ENCODE measurements at places on chromosomes 7 and 10.

DNA sequence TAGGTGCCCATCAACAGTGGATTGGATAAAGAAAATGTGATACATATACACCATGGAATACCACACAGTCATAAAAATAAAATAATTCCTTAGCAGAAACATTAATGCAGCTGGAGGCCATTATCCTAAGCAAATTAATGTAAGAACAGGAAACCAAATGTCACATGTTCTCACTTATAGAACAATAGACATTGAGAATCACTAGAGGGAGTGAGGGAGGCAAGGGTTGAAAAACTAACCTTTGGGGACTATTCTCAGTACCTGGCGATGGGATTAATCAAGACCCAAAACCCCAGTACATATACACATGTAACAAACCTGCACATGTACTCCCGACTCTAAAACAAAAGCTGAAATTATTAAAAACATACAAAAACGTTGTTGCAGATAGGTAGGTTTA is 222.6 kb downstream of the SEMA3E start:
- no peak for DNase-seq

DNA sequence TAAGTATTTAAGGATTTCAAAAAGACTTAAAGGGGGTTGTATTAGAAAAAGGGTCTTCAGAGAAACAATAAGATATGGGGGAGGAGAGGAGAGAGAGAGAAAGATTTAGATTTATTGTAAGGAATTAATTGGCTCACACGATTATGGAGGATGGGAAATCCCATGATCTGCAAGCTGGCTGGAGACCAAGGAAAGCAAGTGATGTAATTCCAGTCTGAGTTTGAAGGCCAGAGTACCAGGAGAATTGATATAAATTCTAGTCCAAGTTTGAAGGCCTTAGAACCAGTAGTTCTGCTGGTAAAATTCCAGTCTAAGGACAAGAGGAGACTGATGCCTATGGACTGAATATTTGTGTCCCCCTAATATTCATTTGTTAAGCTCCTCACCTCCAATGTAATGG is 20.6 kb upstream of the SLC13A1 start:
- no peak for DNase-seq

DNA sequence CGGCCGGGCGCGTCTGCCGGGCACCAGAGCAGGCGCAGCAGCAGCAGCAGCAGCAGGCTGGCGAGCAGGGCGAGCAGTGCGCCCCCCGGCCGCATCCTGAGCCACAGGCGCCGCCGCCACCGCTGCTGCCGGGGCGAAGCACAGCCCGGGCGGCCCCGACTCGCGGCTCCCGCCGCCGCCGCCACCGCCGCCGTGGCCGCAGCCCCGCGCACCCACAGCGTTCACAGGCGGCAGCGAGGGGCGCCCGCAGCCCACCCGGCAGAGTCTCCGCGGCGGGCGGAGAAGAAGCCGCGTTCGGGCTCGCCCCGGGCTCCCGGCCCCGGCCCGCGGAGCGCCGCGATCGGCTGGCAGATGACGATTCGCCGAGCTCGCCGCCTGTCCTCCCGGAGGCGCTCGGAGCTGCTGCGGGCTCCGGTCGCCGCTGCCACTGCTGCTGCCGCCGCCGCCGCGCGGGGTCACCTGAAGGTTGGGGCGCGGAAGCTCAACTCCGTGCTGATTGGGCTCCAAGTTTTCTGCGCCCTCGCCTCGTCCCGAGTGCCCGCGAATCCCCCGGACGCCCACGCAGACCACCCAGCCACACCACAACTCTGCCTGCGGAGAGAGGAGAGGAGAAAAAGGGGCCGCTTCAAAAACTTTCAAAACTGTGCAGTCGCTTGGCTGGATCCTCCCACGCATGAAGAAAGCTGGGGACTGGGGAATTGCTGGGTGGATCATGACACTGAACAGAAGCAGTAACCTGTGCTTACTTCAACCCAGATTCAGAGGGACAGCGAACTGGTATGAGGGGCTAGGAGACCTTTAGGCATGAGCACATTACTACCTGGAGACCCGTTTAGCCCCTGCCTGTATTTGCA is at the start of gene ST8SIA6:
ST8SIA6 (minus strand) TSS at position 435 of the 854 bp plus-strand sequence; CDS start at position 95, 340 bp downstream.
- DNase-seq = no peak

DNA sequence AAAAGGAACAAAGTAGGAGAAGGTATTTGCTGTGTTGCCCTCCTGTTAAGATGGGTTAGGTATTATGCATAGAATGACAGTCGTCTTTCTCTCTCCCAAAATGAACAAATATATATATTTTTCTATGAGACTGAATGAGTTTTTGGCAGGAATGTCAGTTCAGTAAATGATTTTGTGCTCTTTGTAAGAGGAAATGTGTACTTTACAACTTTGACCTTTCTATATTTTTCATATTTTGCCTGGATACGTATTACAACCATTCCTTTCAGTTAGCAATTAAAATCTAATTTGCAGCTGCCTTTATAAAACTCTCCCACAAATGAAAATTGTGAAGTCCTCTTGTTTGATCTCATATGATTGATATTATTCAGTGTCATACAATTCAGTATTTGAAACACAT is 336.6 kb upstream of the MEOX2 start:
- DNase-seq = no peak

GRCh38 chr10:74738985-74739567 is 87.3 kb upstream of the KAT6B start:
- no peak for DNase-seq

DNA sequence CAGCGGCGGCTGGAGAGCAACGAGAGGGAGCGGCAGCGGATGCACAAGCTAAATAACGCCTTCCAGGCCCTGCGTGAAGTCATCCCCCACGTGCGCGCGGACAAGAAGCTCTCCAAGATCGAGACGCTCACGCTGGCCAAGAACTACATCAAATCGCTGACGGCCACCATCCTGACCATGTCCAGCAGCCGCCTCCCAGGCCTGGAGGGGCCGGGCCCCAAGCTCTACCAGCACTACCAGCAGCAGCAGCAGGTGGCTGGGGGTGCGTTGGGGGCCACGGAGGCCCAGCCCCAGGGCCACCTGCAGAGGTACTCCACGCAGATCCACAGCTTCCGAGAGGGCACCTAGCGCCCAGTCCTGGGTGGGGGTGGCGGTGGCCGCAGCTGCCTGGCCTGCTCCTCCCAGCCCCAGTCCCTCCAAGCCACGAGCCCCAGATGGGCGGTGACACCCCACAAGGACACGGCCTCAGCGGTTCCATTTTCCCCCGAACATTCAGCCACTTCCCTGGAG is 1.3 kb downstream of the BHLHA15 start:
- no peak for DNase-seq

DNA sequence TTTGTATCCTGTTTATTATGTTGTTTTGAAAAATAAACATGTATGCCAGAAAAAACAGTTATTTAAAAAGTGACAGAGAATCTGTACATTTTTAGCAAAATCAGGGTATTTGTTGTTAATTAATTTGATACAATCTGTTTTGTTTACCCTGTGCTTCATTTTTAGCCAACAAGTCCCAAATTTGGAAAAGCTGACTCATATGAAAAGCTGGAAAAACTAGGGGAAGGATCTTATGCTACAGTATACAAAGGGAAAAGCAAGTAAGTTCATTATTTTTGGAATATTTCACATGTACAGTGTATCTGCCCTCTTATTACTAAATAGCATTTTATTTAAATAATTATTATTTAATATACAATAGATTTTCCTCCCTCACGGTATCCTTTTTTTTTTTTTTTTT is 151.4 kb downstream of the CDK14 start:
- no peak for DNase-seq

GRCh38 chr7:127366680-127367079 is 25.8 kb downstream of the ZNF800 start:
- DNase-seq = no peak

DNA sequence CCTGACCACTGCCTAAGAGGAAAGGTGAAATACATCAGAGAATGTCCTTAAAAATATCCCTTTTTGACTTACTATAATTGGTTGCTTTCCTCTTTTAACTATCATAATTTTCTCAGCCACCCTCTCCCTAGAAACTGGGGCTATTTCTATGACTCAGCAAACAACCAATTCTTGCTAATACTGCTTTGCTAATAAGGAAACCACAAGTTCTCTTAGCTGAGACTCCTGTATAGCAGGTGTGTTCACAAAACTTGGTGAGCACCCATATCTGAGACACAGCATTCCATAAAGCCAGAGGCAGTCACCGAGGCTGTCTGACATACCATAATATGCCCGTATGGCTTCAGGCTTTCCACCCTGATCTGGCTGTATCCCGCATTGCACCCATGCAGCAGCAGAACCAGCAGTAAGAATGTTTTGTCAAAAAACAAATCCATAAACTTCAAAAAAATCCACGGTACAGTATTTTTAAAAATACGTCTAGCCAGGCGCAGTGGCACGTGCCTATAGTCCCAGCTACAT is 191.7 kb upstream of the C7orf33 start:
- no peak for DNase-seq

GRCh38 chr10:35219891-35220890 is 93.5 kb downstream of the CREM start:
- DNase-seq = no peak

- DNase-seq = no peak
Observed at GRCh38 chr10:50651808-50652207, 28.1 kb upstream of the SGMS1 start.

Measured in NCI-H510A (cell line).